ENCODE measurements at places on chromosomes 3 and 15. TPM values are rescaled to one million over a fixed set of nuclear protein-coding genes. Genes with fewer than 3 reads are reported as not detected.

DNA sequence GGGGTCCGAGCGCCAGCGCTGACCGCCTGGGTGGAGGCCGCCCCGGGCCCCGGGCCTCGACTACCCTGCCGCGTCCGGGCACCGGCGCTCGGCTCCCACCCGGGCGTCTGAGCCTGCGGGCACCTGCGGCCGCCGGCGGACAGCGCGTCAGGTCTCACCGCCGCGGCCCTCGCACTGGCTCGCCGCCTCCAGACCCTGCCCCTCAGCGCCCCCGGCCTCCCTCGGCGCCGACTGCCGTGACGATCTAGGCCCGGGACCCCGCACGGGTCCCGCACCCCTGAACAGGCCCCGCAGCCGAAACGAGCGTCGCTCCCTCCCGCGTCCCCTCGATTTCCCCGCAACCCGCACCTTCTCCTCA is 297 bp downstream of the PRC1 start:
- no peak for DNase-seq

DNA sequence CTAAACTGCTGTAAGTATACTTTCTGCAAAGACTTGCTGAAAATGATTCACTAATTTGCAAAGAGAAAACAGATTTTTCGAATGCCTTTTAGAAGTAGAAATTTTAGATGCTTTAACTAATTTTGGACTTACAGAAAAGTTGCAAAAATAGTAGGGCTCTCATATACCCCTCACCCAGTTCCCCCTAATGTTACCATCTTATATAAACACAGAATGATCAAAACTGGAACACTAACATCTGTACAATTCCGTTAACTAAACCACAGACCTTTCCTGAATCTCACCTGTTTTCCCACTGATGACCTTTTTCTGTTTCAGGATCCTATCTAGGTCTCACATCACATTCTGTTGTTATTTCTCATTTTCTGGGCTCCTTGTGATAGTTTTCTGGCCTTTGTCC is 454.8 kb downstream of the SHQ1 start:
- DNase-seq = no peak

GRCh38 chr3:105223815-105224214 is 142.9 kb upstream of the ALCAM start:
- no peak for DNase-seq

DNA sequence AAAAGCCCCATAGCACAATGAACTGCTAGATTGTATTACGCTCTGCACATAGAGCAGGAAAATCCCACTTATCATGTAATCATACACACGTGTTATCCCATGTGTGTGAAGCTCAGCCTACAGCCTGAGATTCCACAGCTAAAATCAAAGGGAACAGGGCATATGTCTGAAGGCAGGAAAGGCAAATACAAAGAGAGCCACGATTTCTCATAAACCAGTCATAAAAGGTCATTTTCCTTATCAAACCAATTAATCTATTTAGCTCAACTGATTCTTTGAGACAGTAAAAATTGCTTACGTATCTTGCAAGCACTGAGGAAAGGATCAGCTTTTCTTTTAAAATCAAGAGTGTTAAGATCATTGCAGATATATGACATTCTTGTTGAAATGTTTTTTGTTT is 199.5 kb upstream of the TBL1XR1 start:
- DNase-seq = no peak

GRCh38 chr3:15758295-15758694 is 39.5 kb downstream of the ANKRD28 start:
- DNase-seq = no peak

The LMAN1L gene
- total RNA-seq = not detected

The HESX1 gene
- not detected for total RNA-seq

The GRAMD2A gene
- total RNA-seq = 0.43 TPM

The TMEM212 gene
- total RNA-seq = not detected

The KNL1 gene
- total RNA-seq = 25.2 TPM

GRCh38 chr3:38460377-38461270 is 6.9 kb downstream of the ACVR2B start:
- no peak for DNase-seq

DNA sequence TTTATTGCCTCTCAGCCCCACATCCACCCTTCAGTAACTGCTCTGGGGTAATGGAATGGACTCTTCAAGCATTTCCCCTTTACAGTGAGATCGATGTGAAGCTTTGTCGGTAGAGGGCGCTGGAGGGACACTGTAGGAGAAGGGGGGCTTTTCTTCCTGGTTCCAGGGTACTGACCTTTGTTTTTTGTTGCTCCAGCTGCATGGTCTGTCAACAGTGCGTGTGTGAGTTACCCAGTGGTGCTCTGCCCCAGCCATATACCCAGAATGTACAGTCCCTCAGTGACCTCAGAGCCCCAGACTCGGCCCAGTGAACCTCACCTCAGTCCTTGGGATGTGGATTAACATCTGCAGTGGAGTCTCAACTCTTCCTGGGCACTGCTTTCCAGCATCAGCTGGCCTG is 180.3 kb upstream of the TSC22D2 start:
- DNase-seq = peak; percentile 17

The ARNT2 gene
- 0.78 TPM for total RNA-seq

GRCh38 chr15:74620636-74621545 is 5.3 kb downstream of the CLK3 start:
- peak; percentile 85 for DNase-seq

DNA sequence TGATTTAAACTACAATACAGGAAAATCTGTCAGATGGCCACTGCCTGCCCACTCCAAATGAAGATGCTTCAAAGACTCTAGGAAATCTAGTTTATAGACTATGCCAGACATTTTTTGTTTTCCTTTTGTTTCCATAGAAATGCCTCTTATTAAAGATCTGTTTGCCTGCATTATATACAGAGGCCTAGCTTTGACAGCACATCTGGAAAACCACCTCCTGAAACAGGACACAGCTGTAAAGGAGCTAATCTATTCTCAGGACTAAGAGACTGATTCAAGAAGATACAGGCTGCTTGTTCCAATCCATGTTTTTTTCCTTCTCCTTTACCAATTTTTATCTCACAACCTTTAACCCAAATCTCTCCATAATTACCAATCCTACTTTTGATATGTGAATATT is 75.3 kb upstream of the STRIT1 start:
- no peak for DNase-seq

The CELF6 gene
- 0.32 TPM for total RNA-seq

GRCh38 chr3:64352639-64352992 is 127.3 kb upstream of the PRICKLE2 start:
- DNase-seq = no peak

The NOX5 gene
- 0.23 TPM for total RNA-seq

DNA sequence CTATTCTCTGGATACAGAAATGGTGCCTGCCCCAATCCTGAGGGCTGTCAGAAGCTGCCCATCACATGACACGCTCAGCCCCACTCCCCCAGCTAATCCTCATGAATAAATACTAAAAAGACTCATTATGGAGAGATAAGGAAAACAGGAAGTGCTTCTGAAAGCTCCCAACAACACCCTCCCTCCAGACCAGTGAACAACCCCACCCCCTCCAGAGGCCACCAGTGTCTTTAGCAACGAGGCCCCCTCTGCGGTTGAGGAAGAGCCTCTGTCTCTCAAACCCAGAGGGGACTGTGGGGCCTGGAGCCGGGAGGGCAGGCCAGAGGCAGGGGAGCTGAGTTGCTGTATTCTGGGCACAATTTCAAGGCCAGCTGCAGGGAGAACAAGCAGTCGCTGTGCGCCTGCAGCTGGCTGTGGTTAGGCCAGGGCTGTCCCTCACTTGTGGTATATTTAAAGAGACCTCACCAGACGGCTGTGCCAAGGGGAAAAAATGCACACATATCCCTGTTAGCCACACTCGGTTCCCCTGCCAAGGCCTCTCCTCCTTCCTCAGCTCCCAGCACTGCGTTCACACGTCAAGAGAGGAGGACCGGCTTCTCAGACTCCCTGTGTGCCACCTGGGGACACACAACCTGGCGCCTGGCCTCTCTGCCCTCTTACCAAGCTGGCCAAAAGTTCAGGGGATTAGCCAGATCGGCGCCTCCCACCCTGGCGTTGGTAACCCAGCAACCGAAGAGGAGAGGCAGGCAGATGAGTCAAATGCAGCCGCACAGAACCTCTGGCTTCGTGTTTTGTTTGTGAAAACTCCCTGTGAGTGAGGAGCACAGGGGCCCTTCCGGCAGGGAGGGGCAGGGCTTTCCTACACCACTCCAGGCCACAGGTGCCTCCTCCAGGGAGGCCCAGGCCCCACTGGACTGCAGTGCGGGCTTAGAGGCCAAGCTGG is 101.2 kb upstream of the ETV5 start:
- DNase-seq = no peak

- DNase-seq = no peak
These were observed 58.2 kb downstream of the PCSK6 start for GRCh38 chr15:101431301-101431700.

The MAP3K13 gene
- 36.9 TPM for total RNA-seq

- DNase-seq = peak; percentile 86
These were observed 73.6 kb downstream of the TM4SF4 start for GRCh38 chr3:149547954-149548668.

- DNase-seq = no peak
These were observed 56.8 kb upstream of the LCTL start for GRCh38 chr15:66622591-66623022.

- DNase-seq = no peak
These were observed 295.0 kb upstream of the ICE2 start for GRCh38 chr15:60773901-60774300.

DNA sequence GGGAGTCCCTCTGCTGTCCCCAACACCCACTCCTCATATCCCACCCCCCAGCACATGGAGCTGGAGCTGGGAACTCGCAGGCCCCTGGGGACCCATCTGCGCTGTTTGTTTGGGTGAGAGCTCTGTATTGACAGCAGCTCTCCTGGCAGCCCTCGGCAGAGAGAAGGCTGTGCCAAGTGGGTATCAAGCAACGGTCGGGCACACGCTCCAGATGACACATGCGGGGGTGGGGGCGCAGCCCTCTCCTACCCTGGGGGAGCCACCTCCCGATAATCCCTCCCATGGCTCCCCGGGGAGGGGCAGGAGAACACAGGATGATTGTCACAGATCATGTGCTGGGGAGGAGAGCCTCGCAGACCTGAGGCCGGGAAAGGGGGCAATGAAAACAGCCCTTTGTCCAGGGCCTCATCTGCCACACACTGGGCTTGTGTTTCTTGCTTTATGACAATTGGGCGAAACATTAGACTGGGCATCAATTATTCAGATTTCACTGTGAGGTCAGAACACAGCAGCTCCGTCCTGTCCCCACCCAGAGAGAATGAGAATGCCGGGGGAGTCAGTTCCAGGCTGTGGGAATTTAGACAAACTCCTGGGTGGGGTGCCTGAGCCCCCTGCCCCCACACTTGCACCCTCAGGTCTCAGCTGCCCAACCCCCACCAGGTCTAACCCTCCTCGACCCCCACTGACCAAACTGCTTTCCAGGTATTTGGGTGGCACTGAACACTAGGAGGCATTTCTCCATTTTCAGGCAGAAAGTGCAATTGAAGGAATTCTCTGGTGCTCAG is 46.4 kb upstream of the KLF13 start:
- no peak for DNase-seq

The IGSF10 gene
- 0.15 TPM for total RNA-seq

Data from NCI-H460 (cell line).